ENCODE measurements at places on chromosomes 6 and 20.

DNA sequence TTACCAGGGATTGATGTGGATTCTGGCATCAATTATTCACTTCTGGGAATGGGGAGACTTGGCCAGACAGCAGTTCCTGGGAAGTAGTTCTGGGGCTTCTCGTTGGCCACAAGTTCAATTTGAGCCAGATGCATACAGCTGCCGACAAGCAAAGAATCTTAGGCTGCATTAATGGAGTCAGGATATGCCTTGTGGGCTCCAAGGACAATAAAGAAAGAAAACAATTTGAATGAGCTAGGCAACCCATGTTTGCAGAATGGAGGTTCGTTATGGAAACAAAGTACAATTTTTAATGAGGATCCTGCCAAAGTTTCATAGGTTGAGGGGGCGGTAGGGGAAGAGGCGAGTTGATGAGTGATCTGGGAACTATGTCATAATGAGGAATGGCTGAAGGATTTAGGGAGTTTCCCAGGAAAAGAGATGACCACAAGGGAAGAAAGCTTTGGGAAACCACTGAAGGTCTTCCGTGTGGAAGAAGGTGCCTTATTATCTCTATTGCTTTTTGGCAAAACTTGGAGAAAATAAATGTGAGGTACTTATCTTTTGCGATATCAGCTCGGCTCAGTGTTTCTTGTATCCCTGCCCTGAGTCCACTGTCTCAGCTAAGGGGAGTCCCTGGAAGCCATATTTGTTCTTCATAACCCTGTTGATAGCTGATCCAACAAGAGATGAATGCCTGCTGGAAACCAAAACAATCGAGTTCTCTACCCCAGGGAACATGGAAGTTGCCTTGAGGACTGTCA, 181.0 kb upstream of the ZNF217 start:
- DNase-seq: no peak

- no peak for DNase-seq
These were observed 29.9 kb downstream of the RAB44 start for GRCh38 chr6:36727505-36728021.

- DNase-seq: no peak
These were observed 2.7 kb downstream of the SDCBP2 start for GRCh38 chr20:1326031-1326930.

GRCh38 chr20:7010527-7010926, 243.0 kb downstream of the BMP2 start:
- DNase-seq: no peak

- no peak for DNase-seq
These were observed 20.7 kb downstream of the FOXO3 start for GRCh38 chr6:108581237-108581931.

DNA sequence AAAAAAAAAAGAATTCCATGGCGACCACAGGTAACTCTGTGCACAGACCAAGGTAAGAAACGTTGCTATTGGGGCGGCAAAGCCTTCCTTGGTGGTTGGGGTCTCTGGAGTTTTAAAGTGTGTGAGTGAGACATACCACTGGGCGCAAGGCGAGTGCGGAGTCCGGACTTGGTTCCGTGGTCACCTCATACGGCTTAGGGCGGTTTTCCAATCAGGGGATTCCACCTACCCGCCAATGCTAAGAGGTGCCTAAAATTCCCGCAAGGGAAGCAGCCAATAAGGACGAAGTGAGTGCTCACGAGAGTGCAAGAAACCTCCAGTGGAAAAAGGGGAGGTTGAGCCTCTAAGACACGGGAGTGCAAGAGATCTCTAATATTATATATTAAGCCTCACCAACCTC, 68.6 kb upstream of the PRSS16 start:
- no peak for DNase-seq

GRCh38 chr6:42758756-42759430, 13.0 kb upstream of the TBCC start:
- DNase-seq: no peak

DNA sequence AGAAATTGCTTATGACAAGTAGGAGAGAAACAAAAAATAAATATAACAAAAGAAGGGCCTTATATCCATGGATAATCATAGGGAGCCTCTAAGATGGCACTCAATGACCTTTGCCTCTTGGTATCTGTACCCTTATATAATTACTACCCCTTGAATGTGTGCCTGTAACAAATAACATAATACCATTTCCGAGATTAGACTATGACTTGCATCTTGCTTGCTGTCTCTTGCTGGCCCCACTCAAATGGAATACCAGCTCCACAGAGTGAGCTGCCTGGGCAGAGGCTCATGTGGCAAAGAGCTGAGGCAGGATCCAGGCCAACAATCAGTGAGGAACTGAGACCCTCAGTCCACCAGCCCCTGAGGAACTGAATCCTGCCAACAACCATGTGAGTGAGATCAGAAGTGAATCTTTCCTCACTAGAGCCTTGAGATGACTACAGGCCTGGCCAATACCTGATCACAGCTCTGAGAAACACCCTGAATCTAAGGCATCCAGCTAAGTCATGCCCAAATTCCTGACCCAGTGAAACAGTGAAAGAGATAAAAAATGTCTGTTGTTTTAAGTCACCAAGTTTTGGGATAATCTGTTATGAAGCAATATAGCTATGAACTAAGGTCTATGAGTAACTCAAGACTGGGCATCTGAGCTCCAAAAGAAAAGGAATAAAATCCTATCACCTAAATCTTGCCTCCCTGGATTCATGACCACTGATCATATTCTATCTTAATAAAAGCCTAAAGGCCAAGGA, 5.5 kb downstream of the KATNA1 start:
- no peak for DNase-seq

DNA sequence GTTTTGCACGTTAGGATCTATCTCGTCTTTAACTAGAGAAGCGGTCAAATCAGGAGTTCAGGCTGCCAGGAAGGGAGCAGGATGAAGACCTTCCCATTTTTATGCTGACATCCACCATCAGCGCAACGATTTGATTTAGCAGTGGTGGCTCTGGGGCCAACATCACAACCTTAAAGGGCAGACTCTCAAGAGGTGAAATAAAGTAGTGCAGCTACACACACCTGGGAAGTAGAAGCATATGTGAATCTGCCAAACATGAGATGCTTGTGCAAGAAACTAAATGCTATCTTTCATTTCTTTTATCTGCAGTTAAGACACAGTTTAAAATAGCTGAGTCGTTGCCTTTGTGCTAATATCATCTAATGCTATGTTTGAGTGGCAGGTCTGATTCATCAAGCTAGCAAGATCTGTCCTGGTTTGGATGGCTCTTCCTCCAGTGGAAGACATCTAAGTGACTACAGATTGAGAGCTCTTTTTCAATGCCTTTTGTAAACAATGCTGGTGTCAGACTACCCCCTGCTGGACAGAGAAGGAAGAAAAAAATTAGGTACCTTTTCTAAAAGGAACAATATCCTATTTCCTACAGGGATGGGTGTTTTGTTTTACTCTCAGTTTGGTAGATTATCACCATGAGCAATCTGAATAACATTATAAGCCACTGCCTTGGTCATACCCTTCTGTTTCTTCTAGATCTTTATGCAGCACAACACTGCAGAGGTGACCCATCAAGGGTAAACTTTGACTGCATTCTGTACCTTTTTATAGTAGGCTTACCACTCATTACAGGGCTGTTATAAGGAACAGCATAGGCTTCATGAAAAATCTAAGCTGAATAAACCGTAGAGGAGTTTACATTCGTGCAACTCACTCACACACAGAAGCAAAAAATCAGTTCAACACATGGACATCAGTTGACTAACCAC, 171.6 kb upstream of the FBXL4 start:
- DNase-seq: no peak

- no peak for DNase-seq
These were observed 287.1 kb upstream of the SPTLC3 start for GRCh38 chr20:12721636-12722035.

- no peak for DNase-seq
These were observed 66.9 kb downstream of the BCKDHB start for GRCh38 chr6:80173411-80173810.

DNA sequence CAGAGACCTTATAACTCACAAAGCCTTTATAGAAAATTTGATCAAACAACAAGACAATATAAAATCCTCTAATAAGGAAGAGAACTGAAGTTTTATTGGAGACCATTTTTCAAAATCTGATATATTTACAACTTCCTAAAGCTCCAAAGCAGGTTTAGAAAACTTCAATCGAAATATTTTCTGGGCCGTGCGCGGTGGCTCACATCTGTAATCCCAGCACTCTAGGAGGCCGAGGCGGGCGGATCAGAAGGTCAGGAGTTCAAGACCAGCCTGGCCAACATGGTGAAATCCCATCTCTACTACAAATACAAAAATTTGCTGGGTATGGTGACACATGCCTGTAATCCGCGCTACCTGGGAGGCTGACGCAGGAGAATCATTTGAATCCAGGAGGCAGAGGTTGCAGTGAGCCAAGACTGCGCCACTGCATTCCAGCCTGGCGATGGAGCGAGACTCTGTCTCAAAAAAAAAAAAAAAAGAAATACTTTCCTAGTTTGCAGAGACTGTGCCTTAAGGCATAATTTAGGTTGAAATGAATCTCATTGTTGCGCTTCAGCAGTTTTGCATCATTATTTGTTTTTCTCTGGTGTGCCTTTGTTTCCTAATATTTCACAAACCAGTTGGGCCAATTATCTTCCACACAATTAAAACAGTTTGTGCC, 60.6 kb upstream of the ASIP start:
- no peak for DNase-seq

DNA sequence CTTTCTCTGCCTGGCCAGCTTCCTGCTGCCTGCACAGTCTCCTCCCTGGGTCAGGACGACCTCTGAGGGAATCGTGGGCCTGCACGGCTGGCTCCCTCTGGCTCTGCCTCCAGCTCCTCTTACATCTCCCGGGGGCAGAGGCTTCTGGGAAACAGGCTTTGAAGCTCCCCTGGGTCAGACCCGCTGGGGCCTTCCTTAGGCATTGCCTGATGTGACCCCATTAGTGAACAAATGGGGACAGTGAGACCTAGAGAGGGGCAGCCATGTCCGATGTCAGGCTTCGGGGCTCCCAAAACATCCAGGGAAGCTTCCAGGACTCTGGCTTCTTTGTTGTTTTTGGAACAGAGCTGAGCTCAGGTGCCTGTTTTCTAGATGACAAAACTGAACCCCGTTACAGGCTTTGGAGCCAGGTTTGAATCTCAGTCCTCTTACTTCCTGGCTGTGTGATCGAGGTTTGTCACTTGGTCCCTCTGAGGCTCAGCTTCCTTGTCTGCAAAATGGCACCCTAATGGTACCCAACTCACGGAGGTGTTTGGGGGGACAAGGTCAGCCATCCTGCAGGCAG, 94.3 kb downstream of the CEBPB start:
- no peak for DNase-seq

DNA sequence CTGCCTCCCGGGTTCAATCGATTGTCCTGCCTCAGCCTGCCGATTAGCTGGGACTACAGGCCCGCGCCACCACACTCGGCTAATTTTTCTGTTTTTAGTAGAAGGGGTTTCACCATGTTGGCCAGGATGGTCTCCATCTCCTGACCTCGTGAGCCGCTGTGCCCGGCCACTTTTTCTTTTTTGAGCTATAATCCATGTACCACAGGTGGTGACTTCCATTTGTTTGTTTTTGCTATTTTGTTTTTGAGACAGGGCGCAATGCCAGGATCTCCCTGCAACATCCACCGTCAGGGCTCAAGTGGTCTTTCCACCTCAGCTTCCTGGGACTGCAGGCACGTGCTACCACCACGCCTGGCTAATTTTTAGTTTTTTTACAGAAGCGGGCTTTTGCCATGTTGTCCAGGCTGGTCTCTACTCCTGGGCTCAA, 8.5 kb downstream of the HSPA1B start:
- no peak for DNase-seq

DNA sequence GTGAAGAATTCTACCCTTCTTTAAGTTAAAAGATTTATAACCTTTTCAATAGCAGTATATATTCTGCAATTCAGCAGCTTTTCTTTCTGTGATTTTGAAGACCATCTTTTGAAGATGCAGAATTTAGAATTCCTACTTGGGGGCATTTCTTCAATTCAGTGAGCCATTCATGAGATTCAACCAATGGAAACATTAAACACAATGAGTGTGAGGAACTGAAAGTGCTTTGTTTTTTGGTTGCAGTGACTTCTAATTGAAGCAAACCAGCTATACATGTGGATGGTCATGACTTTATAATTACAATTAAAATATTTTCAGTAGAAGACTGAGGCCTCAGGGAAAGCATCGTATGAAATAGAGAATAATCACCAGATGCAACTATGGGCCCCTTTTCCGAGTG, 108.3 kb downstream of the CARMIL1 start:
- DNase-seq: no peak

DNA sequence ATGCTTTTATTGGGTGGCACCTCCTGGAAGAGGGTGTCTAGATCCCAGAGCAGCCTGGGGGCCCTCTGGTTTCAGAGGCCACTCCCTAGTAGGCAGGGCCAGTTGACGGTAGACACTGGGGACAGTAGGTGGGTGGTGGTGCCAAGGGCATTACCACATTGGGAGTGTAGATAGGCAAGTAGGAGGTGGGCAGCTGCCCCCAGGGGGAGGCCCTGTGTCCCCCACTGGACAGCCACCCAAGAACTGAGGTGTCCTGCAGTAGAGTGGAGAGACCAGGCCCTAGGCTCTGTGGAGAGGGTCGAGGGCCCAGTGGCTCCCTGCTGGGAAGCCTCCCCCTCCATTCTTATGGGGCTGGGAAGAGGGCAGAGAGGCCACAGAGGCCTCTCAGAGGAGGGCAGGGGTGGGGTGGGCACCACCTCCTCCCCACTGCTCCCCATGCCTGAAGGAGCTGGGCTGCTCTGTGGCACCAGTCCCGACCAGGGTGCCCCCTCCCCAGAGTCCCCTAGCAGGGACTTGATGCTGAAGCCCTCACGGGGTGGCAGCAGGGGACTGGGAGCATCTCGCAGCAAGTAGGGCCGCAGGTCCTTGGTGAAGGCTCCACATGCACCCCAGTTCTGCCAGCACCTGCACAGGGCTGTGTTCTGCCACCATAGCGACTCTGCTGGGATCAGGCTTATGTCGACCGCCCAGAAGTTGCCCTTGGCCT, 305.0 kb upstream of the KCNQ5 start:
- no peak for DNase-seq

DNA sequence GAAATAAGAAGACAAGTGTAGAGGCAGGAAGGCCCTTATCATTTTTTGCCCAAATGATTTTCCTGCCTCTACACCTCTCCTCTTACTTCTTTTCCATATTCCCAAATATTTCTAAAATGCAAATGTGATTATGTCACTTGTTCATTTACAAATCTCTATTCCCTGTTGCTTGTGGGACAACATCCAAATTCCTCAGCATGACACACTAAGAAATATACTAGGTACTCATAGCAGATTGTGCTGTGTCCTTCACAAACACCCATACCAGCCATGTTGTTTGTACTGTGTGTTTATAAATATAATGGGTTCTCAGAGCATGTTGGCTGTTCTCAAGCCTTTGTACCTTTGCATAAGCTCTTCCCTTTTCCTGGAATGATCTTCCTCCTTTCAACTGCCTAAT, 17.7 kb upstream of the FYN start:
- no peak for DNase-seq

- DNase-seq: no peak
These were observed 178.7 kb downstream of the OTOR start for GRCh38 chr20:16926626-16927430.

Data from occipital lobe (tissue), 3 donors.